ENCODE measurements at places on chromosomes 3 and 15.
A peak's percentile ranks its signal among the peaks of the same experiment; 100 is the strongest.

GRCh38 chr15:63348392-63348791 lies 33.3 kb downstream of the CA12 start:
- peak; percentile 58 for DNase-seq

- no peak for DNase-seq
Measured at GRCh38 chr15:23753248-23753647, 66.1 kb upstream of the NDN start.

DNA sequence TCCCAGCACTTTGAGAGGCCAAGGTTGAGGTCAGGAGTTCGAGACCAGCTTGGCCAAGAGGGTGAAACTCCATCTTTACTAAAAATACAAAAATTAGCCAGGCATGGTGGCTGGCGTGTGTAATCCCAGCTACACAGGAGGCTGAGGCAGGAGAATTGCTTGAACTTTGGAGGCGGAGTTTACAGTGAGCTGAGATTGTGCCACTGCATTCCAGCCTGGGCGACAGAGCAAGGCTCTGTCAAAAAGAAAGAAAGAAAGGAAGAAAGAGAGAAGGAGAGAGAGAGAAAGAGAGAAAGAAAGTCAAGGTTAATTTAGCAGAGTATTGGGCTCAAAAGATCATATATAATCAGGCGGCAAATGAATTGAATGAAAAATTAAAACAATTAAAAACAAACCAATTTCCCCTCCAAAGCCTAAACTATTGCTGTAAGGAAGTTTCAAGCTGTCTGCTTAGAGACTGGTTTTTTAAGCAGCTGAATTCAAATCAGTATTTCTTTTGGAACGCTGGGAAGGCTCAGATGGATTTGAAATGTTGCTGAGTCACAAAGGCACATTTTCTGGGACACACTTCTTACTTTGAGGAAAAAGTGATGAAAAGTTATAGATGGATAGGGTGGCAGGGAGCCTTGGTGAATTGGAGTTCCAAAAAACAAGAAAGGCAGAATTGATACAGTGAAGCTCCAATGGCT lies 81.3 kb upstream of the BHLHE40 start:
- no peak for DNase-seq

- DNase-seq = no peak
Measured at GRCh38 chr3:126100269-126100633, 16.3 kb upstream of the SLC41A3 start.

- DNase-seq = no peak
Measured at GRCh38 chr3:138203938-138204337, 16.8 kb downstream of the ARMC8 start.

- DNase-seq = peak; percentile 23
Measured at GRCh38 chr3:98012979-98013378, 22.1 kb downstream of the GABRR3 start.

- DNase-seq = no peak
Measured at GRCh38 chr3:4804161-4805058, 174.8 kb upstream of the BHLHE40 start.

DNA sequence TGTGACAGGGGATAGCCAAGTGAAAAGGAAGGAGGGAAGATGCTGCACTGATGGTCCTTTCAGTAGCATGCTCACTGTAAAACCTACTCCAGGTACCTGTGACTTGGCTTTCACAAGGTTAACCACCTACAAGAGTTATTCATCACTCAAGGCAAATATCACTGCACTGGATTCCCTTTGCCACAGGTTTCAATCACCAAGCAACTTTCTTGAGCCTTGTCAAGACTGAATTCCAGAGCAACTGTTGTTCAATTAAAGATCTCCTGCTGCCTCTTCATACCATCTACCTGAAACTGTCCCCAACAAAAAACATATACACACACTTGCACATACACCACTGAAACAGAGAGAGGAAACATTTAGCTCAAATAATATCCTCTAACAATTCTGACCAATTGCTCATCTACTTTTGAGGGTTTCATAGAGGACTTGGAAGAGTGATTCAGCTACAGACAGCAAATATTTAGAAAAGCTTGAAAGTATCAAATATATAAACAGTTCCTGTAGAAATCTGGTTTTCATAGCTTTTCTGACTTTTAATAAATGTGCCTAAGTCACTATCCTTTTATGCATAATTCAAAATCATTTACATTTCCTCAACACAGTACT lies 6.5 kb downstream of the IGF2BP2 start:
- DNase-seq = no peak

GRCh38 chr3:133965013-133965570 lies 64.6 kb downstream of the SLCO2A1 start:
- DNase-seq = peak; percentile 82

DNA sequence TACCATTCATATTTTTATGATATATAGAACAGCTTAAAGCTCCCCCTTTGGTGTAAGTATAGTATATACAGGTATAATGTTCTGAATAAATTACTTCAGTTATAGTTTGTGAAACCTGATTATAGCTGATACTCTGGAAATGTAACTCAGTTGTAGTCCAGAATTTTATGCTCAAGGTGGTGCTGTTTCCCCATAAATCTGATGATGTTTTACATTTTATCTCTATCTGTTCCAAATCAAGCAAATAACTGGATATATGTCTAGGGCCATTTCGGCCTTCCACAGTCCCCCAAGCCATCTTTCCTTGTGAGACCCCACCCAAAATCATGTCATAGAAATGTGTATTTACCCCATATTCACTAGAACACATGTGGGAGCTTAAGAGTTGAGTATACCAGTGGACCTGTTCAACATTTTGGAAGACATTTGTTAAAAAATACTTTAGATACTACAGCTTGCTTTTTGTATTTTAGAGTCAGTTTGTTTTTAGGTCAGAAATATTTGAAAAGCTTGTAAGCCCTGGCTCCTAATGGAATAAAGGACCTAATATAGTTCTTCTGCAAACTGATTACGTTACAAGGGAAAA lies 107.1 kb downstream of the ATG7 start:
- DNase-seq = peak; percentile 70

- DNase-seq = no peak
Measured at GRCh38 chr3:100852840-100853239, 140.4 kb downstream of the ABI3BP start.

GRCh38 chr15:31100738-31101137 lies 787 bp downstream of the TRPM1 start:
- DNase-seq = no peak

- no peak for DNase-seq
Measured at GRCh38 chr15:79176151-79176550, 85.6 kb upstream of the RASGRF1 start.

DNA sequence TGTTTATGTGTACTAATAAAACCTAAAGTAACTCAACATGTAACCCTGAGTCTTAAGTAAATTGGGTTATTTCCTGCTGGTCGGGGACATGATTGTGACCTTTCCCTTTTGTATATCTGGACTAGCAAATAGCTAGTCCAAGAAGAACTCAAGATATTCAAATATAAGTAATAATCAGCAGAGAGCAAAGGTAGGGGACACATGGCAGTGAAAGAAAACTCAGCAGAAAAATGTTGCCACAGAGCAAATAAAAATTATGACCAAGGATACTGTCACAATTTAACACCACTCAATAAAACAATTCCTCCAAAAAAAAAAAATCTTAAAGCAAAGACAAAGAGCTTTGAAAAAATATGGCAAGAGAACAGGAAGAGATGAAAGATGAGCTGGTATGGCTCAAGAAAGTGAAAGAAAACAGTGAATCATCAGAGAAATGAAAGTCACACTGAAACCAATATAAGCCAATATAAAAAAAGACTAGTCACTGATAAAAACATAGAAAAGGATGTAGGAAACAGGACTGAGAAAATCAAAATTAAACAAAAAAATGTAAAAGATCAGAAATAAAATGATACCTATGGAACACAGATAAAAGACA lies 43.4 kb downstream of the HLTF start:
- peak; percentile 49 for DNase-seq

DNA sequence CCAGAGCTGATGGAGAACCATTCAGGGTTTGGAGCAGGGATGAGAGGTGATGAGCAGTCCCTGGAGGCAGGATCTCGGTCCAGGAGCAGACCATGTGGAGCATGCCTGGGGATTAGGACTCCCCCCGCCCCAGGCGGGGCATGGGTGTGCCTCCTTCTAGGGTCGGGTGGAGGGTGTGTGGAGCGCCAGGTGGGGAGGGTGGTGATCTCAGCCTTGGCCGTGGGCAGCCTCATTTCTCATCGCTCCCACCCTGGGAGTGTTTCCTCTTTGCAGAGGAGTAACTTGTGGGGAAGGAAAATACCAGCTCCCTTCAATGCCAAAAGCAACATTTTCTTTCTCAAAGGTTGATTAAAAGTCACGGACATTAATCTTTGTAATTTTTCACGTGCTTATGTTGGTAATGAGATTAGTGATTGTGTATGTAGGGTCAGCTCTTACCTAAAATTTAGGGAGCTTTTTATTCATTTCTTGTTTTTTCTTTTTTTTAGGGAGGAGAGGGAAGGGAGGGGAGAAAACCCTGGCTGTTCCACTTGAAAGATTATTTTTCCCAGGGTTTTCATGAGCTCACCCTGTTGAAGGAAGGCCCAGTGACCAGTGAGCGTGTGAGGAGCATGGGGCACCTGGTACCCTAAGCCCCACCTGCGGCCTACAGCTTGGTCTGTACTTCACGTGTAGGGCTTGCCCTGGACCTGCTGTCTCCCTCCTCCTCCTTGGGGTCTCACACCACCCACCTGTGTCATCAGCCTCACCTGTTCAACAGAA lies 11.0 kb downstream of the FBLN2 start:
- DNase-seq = no peak

DNA sequence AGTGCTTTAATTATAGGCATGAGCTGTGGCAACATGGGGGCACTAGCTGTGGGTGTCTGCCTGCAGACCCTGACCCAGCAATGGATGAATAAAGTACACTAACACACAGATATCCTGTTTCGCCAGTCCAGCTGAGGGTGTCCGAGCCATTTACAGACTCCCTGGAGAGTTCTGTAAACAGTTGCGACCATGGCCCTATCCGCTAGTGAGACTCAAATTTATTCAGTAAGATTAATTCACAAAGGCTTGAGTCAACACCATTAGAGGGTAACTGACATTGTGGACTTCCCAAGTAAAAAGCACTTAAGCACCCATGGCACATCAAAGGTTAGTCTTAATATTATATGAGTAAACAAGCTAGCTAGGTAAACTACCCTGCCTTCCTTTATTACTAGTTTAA lies 161.6 kb downstream of the TBL1XR1 start:
- DNase-seq = no peak

DNA sequence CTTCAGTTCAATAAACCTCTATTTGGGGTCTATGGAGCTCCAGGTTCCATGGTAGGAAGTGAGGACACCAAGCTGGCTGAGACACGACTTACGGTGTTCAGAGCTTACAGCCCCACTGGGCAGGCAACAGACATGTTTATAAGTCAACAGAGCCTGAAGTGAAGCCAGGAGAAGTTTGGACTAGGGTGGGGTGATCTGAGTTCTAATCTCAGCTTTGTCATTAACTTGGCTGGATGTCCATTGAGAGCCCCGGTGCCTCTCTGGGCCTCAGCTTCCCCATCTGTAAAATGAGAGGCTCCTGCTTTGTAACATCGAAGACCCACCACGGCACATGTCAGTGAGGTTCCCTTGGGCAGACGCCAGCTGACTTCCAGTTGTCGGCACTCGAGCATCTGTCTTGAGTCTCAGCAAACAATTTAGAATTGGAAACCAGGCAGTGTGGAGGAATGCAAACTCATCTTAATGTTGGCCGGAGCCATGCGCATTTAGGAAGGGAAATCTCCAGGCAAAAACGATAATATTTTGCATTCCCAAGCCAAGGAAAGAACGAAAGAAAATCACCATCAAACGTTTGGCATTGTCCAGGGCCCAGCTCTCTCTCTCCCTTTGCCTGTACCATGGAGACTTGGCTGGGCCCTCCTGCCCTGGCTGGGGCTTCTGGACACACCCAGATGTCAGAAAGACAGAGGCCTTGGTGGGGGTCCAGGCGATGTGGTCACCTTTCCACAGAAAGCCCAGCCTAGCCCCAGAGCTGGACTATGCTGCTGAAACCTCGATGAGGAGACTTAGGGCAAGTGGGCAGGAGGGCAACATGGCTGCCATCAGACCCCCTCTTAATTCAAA lies 18.4 kb downstream of the ITGA11 start:
- DNase-seq = no peak

- no peak for DNase-seq
Measured at GRCh38 chr3:41477399-41478014, 278.2 kb downstream of the CTNNB1 start.

- DNase-seq = no peak
Measured at GRCh38 chr15:69546182-69546581, 93.6 kb downstream of the RPLP1 start.

DNA sequence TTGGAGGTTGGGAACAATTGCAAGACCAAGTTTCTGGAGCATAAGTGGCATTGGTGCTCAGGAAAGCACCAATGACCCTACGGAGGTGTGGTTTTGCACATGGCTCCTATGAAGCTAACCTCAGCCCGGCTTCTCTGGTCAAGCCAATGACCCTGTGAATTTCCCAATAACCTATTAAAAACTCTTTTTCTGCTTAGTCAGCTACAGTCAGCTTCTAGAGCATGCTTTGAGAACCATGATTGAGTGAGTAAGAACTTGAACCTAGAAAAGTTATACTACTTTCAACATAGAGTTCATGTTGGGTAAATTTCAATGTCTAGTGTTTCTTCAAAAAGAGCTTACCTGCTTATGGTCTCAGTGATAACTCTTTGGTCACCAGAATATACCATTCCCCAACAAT lies 163.2 kb downstream of the RSL24D1 start:
- no peak for DNase-seq

DNA sequence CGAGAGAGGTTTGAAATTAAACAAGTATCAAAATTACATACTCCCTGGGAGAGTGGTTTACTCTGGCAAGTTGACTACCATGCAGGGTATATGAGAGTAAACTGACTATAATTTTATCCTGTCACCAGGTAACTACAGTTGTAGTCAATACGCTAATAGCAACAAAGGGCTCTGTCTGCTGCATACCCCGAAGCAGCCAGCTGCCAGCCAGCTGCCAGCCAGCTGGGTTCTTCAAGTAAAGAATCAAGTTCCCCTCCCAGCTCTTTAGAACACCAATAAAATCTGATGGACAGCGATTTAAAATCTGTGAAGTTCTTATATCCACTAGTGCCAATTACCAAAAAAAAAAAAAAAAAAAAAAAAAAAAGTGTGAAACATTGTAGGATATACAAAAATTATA lies 417.7 kb upstream of the CFAP20DC start:
- DNase-seq = no peak

- DNase-seq = peak; percentile 29
Measured at GRCh38 chr3:120489421-120489820, 38.6 kb upstream of the FSTL1 start.

DNA sequence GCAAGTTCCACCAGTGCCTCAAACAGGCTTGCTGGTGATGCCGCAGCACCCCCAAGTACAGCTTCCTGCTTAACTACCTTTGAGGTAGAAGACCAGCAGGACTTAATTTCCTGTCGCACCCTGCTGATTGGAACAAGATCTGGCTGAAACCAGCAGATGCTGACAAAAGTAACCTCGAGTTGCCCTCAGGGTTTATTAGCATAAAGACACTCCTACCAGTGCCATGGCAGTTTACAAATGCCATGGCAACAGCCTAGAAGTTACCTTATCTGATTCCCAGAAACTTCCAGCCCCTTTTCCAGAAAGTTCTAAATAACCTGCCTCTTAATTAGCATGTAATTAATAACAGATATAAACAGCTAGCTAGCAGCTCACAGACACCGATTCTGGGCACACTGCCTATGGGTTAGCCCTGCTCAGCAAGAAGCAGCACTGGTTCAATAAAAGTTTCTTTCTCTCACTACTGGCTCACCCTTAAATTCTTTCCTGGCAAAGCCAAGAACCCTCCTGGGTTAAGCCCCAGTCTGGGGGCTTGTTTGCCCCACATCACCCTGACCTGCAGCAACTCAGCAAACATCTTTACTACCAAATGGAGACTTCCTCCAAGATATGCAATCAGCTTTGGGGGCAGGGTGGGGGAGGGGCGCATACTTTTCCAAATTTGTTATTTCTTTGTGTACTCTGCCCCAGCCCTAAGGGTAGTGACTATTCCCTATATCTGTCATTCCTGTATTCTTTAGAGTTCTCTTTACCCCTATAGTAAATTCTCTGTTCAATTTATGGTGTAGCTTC lies 54.2 kb downstream of the MAP4 start:
- peak; percentile 35 for DNase-seq
